ENCODE measurements at places on chromosomes 7 and 10.
A peak's percentile ranks its signal among the peaks of the same experiment; 100 is the strongest.

DNA sequence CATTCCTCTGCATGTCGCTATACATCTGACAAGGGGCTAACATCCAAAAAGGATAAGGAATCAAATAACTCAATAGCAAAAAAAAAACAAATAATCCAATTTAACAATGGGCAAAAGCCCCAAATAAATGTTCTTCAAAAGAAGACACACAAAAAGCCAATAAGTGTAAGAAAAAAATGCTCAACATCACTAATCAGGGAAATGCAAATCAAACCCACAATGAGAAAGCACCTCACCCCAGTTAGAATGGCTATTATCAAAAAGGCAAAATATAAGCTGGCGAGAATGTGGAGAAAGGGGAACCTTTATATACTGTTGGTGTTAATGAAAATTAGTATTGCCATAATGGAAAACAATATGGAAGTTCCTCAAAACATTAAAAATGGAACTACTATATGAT lies 14.3 kb downstream of the ARHGAP12 start:
- DNase-seq, result no peak

DNA sequence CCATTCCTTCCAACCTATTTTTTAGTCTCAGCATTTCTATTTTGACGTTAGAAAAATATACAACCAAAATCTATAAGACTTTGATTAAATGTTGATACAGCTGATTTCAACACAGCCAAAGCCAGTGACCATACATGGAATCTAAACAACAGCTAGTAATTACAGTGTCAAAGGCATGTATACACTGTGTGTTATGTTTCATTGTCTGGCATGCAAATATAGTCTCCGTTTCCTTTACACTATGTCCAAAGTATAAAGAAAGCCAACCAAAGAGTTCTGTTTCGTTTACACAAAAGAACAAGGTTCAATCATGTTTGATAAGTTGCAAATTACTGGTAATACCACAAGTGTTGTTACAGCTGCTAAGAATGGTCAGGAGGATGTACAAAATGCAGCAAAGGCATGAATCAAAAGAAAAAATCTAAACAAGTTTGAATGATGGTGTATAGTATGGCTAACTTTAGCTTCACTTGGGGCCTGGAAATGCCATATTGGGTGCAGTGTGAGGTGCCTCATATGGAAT lies 268.3 kb upstream of the FERD3L start:
- DNase-seq, result peak; percentile 61

DNA sequence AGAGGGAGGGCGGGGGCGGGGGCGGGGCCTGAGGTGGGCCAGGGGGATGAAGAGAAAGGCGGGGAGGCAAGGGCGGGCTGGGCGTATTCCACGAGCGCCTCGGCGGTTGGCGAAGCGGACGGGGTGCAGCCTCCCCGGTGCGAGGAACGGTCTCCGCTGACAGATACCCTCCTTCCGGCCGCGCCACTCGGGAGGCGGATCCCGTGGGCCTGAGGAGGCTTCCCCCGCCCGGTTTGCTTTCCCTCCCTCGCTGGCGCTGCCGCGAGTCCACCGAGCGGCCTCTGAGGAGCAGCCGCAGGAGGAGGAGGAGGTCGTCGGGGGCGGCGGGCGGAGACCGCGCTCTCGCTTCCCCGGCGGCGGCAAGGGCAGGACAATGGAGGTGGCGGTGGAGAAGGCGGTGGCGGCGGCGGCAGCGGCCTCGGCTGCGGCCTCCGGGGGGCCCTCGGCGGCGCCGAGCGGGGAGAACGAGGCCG lies at the start of gene TRIM24:
Gene TRIM24, plus strand, starts transcription at position 84 of the 473 bp plus-strand sequence. Its CDS starts 290 bp downstream, at position 374.
- DNase-seq, result no peak

DNA sequence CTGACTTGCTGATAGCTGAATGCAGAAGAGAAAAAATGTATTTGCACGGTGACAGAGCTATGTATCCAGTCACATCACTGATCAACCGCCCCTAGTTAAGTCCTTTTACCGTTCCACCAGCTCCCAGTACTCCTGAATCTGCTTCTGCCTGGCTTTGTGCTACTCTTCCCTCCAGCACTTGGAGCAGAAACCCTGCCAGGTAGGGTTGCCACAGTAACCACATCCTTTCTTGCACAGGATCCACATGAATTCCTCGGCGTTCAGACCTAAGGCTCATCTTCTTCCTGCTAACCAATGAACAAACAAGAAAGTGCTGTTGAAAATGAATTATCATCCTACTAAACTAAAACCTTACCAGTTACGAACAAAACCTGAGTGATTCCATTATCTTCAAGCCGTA lies 52.0 kb upstream of the KCTD7 start:
- DNase-seq, result no peak

DNA sequence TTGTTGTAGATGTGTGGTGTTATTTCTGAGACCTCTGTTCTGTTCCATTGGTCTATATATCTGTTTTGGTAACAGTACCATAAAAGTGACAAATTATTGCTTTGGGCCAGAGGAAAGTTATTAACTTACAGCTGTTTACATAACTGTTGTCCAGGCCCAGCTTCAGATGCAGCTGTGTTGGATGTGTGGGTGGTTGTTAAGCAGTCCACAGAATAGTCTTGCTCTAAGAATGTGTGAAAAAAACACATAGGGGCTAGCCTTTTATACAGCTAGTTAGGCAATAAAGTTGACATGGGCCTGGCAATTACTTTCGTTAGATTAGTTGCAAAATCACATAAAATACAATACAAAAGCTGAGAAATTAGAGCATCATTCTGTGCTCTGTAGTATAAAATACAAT lies 31.9 kb downstream of the DLD start:
- no peak for DNase-seq

DNA sequence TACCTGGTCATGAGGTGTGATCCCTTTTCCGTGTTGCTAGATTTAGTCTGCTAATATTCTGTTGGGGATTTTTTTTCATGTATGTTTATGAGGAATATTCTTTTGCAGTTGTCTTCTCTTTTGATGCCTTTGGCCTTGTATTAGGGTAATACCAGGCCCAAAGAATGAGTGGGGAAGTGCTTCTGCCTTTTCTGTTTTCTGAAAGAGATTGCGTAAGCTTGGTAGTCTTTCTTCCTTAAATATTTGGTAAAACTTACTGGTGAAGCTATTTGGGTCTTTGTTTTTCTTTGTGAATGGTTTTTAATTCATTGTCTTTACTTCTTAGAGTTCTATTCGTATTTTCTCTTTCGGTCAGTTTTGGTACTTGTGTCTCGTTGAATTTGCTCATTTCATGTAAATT lies 51.1 kb downstream of the SHH start:
- no peak for DNase-seq

DNA sequence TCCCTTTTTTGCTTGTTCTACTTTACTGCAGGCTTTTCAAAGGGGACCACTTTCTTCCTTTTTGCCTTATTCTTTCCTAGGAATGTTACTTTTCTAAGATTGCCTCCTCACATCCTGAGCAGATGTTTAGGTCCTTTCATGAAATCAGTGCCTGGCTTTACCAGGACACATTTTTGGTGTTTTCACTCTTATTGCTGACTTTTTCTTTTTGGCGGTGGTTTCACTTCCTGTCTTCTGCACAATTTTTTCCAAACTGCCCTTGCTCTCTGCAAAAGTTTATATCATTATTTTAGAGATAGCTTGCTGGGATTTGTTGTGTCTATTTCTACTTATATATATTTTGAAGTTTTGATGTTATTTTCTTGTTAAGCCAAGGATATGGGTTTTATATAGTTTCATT lies 332.2 kb upstream of the MTPN start:
- no peak for DNase-seq

- no peak for DNase-seq
These were observed 326.2 kb downstream of the RNLS start for GRCh38 chr10:88256886-88257285.

DNA sequence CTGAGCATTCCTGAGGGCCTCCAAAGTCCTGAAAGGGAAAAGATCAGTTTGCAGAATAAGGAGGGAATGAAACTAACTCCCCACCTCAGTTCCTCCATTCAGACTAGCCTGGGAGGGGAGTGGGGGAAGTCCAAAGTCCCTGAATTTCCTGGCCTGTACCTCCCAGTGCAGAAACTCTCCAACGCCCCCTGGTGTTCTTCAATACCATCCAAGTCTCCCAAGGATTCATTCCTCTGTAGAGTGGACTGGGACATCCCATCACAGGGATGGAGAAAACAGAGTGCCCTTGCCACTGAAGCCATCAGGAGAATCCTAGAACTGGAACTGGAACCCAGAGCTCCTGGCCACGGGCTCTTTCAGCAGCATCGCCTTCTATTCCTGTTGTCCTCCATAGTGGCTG lies 1.6 kb upstream of the COL13A1 start:
- DNase-seq, result no peak

GRCh38 chr10:111824128-111824527 lies 359.4 kb downstream of the GPAM start:
- DNase-seq, result no peak

DNA sequence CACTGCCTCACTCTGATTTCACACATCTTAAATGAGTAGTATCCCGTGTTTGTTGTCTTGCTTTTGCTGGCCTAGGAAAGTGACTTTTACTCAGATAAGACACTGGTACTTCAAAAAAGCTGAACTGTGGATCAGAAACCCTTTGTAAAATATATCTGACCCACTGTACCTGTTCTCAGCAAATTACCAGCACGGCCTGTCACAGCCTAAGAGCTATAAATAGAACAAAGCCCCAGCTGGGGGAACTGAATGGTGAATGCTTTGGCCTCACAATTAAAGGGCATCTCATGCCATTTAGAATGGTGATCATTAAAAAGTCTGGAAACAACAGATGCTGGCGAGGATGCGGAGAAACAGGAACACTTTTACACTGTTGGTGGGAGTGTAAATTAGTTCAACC lies 76.1 kb downstream of the CREB3L2 start:
- DNase-seq, result no peak

GRCh38 chr7:72437061-72437585 lies 25.0 kb upstream of the CALN1 start:
- no peak for DNase-seq

- DNase-seq, result no peak
These were observed 72.8 kb upstream of the PPIF start for GRCh38 chr10:79274279-79275104.

DNA sequence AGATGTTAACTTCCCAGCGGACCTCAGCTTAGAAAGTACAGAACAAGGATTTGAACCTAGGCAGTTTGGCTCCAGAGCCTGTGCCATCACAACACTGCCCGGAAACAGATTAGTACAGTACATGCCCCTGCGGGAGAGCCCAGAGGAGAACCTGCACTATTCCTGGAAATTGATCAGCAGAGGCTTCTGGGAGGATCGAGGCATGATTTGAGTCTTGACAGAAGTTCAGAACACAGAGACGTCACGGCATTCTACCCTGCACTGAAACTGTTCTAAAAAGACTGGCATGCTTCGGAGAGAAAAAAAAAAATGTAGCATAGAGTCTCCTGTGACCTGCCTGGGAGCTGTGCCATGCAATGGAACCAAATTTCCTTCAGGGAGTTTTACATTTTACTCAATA lies 9.2 kb upstream of the IL6 start:
- no peak for DNase-seq

- no peak for DNase-seq
These were observed 152.0 kb upstream of the PCBD1 start for GRCh38 chr10:71040343-71040742.

- DNase-seq, result no peak
These were observed 972.8 kb downstream of the ANKRD7 start for GRCh38 chr7:119197172-119197876.

DNA sequence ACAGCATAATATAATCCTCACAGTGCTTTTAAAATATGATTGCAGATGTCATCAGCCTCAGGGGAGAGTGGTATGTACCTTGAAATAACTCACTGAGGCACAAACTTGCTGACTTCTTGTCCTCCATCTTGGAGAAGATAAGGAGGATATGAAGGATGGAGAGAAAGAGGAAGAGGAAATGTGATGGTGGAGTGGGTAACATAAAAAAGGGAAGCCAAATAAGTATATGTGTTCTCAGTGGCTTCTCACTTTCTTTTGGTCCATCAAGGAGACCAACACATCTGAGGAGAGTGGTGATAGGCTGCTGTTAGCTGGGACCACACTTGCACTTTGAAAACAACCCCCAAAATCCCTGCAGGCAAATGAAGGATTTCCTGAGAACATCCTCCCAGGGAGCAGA lies 21.6 kb upstream of the ZNF37A start:
- no peak for DNase-seq

DNA sequence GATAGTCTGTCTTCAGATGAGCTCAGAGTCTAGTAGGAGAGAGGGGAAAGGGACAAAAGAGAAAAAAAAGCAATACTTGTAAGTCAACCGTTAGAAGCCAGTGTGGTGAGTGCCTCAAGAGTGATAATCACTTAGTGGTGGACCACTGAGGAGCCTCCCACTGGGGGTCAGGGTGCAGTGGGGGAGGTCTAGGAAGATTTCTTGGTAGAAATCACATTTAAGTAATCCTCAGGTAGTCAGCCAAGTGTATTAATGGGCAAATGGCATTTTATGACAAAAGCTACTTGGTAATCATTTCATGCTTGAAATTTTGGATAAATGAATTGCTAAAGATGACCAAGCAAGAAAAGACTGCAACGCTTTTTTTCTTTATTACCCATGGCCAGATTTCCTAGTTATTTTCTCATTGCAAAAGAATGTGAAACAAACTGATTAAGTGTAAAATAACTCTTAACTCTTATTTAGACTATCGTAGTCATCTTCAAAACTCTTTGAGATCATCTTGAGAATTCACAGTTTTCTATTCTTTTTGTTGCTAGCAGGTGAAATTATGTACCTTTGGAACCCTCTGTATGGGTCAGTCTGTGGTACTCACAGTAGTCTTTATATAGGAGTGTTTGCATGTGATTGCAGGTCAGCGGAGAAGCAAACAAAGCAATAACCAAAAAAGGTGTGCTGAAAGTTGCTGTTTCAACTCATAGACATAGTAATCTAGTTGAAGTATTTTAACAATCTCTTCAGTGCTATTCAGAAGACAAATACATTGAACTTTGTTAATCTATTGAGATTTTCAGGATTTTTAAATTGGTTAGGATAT lies 63.9 kb downstream of the PPP1R9A start:
- no peak for DNase-seq

DNA sequence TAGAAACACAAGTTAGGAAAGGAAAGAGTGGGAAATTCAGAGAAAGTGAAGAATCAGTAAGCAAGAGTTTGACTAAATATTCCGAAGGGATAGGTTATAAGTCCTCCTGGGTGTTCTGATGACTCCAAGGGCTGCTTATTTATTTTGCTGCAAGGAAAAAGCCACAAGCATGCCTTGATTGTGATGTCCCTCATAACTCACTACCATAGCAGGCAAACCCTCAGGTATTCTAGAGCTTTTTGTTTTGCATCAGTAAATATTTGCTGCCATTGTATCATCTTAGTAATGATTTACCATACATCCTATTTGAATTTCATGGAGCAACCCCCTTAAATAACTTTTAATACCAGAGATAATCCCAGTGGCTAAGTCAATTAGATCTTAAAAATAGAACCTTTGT lies 688.1 kb downstream of the SUGCT start:
- DNase-seq, result no peak

- DNase-seq, result no peak
These were observed 3.0 kb downstream of the ZNF518A start for GRCh38 chr10:96133135-96133534.

- DNase-seq, result peak; percentile 39
These were observed 52.1 kb downstream of the TSPAN12 start for GRCh38 chr7:120805636-120806388.

DNA sequence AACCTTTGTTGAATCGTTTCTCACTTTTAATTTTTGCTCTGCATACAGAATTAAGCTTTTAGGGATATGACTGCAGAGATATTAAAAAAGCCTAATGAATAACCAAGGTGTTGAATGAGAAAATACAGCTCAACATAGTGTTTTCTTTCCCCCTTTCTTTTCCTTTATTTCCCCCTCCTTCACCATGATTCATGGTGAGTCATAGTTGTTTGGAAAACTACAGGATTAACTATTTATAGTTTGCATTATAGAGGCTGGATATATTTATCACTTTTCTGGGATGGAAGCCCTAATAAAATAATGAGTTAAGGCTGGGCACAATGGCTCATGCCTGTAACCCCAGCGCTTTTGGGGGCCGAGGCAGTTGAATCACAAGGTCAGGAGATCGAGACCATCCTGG lies 115.0 kb downstream of the DNAJB9 start:
- no peak for DNase-seq
